ENCODE measurements at places on chromosomes 1 and 21.

DNA sequence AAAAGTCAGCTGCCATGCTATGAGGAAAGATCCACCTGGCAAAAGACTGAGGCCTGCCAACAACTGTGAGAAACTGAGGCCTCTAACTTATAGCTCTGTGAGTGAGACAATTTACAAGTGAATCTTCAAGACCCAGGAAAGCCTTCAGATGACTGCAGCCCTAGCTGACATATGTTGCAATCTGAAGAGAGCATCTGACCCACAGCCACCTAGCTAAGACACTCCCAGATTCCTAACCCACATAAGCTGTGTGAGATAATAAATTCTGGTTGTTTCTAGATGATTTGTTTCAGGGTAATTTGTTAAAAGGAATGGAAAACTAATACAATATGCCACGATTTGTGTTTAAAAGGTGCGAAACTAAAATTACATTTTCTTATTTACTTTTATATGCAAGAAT lies 55.1 kb downstream of the HFM1 start:
- no peak for DNase-seq

GRCh38 chr1:91507328-91507727 lies 6.7 kb downstream of the CDC7 start:
- no peak for DNase-seq

DNA sequence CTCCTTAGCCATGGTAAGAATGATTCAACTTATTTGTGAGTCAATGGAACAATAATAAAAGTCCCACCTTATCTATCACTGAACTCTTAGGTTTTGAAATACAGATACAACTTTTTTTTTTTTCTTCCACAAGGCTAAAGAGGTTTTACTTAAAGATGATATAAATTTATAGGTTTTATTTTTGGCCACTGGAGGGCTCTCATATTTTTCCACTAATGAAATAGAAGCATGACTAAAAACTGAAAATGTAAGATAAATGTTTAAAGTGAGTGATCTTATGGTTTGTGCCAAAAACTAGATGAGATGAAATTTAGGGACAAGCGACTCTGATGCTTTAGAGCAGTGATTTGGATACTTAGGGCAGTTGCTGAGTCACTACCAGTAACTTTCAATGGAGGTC lies 499.0 kb downstream of the NUF2 start:
- no peak for DNase-seq

DNA sequence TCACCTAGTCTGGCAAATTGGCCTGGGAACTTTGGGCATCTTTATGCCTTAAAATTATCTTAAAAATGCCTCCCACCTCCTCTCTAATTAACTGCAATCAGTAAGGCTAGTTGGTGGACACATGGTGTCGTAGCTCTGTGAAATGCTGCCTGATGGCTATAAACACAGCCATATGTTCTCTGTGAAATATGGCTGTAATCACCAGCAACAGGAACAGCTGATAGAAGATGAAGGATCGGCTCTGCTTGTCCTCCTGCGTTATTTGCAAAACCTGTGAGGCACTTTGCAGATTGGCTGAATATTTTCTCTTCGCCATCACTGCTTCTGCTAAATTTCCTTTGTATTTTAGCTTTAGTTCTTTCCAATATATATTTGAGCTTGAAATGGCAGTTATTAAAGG lies 419.6 kb downstream of the RWDD3 start:
- no peak for DNase-seq

DNA sequence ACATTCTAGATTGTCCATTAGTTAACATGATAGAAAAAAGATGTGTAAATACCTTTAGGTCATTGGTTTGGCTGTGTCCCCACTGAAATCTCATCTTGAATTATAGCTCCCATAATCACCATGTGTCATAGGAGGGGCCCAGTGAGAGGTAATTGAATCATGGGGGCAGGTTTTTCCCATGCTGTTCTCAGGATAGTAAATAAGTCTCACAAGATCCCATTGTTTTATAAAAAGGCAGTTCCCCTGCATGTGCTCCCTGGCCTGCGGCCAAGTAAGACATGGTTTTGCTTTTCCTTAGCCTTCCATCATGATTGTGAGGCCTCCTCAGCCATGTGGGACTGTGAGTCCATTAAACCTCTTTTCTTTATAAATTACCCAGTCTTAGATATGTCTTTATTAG lies 32.5 kb upstream of the SLC44A5 start:
- no peak for DNase-seq

DNA sequence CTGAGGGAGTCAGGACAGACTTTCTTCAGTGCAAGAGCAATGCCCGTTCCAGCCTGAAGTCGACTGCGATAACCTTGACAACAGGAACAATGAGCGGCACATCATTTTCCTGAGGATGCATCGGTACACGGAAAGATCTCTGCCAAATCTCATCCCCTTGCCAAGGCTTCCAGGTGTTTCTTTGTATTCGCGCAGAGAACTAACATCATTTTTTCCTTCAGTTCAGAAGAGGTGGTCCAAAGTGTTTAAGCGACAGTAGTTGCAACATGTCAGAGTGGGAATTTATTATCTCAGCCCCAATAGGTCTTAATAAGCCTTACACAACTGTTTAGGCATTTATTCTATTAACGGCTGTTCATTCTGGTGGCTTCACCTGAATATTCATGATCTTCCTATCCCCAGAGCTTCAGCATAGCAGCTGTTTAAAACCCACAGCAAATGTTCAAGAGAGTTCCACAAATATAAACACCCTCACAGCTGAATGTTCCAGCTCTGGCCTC lies 129.7 kb upstream of the NFIA start:
- no peak for DNase-seq

DNA sequence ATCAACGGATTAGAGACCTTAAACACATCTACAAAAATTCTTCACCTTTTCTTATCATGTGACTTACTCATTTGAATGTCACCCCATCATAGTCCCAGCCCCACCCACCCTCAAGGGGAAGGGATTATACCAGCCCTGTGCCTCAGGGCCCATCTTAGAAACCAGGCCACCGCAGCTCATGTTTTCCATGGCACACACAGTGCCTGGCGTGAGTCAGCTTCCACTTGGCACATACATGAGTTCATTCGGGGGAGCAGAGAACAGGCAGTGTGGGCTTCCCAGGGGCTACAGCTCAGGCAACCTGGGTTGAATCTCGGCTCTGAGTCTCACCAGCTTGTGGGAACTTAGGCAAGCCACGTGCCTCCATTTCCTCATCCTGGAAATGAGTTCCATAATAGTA lies 310.6 kb downstream of the NPHP4 start:
- DNase-seq: no peak

DNA sequence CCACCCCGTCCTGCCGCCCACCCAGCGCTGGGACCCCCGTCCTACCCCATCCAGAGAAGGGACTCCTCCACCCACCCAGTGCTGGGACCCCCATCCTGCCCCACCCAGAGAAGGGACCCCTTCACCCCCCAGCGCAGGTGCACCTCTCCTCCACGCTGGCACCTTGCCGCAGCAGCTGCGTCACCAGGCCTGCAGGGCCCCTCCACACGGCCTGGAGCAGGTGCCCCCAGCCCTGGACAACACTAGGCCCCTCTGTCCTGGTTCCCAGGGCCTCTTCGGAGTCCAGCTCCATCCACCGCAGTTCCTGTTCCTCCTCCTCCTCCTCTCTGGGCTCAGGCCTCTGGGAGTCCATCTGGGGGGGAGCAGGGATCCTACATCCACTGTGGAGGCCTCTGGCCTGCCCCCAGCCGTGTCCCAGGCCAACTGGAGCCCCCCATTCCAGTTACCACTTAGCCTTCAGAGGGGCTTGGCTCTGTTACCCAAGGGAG lies 378 bp downstream of the ANKRD65 start:
- no peak for DNase-seq

DNA sequence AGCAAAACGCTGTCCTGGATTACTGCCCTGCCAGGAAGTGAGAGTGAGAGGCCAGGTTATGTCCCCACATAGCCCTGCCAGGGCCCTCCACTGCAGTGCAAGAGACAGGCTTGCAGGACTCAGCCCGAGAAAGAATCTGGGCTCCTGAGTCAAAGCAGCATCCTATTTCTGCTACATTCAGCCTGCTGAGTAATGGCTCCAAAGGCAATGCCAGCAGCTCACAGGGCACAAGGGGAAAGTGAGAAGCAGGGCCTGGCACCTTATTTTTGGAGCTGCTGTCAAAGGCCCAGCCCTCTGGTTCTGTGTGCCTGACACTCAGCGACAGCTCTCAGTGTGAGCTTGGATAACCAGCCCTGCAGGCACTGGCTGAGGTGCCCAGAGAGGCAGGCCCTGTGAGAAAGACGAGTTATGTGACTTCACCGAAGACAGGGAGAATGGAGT lies 83.9 kb downstream of the DTL start:
- no peak for DNase-seq

DNA sequence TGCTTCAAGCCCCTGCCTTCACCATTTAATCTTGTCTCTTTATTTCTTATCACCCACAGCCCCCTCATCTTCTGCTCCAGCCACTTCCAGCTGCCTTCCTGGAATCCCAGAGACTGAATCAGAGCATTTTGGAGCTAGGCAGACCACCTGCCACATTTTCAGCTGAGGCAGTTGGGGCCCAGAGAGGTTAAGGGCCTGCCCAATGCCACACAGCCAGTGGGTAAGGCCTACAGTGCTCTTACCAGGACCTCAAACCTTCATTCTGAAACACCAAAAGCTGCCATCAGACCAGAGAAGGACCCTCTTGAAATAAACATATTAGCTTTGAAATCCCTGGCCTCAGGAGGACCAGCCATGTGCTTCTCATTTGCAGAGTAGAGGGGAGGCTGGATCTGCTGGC lies 17.6 kb upstream of the SLC6A17 start:
- DNase-seq: no peak

DNA sequence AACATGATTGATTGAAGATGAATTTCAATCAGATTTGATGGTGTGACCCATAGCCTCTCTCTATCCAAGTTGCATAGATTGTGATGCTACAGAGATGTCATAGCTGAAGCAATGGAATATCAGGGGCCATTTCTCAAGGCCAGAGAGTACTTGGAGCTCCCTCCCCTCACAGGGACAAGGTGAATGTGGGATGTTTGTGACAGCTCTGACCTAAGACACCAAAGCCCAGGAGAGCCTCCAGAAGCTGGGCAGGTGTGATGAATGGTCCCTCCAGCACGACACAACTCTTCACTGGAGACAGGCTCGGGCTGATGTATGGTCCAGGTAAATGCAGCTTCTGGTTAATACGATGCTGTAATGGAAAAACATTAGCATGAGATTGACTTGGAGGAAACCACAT lies 101.0 kb upstream of the ZC3H12A start:
- DNase-seq: no peak

DNA sequence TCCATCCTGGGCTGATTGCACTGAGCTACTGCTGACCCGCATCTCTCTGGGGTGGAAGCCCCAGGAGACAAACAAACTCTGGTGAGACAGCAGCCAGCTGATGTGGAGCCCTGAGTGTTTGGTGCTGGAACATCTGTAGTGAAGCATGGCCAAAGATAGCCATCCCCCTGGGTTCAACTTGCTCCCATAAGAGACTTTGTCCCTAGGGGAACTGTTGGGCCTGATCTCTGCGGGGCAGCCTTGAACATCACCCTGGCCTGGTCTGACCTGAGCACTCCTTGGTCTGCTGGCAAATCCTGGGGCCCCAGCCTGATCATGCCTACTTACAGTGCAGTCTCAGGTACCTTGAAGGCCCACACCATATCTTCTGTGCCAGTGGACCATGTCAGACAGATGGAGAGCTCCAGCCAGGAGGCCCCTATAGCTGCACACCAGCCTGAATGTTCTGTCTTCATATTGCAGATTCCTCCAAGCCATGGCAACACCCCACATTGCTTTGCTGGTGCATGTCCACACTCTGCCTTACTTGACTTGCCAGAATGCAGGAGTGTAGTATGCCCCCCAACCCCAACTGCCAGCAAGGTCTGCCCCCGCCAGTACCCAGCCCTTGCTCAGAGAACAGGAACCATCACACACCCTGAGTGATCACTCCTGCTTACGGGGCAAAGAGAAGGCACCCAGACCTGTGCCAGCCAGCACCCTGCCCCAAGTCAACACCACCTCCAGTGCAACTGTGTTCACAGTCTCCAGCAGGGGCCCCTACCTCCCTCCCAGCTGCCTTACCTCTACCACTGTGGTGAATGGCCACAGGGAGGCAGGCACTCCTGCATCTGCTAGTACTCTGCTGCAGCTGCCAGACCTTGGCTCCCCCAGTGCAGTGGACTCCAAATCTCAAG lies 690.5 kb upstream of the NR5A2 start:
- DNase-seq: no peak

GRCh38 chr1:224519874-224520273 lies 85.3 kb upstream of the WDR26 start:
- no peak for DNase-seq
